ENCODE measurements at places on chromosomes 2 and 18. TPM values are rescaled to one million over a fixed set of nuclear protein-coding genes. Genes with fewer than 3 reads are reported as not detected.

Gene DTNA
- total RNA-seq: 28.2 TPM

Gene SUPT7L
- total RNA-seq: 18.5 TPM

Gene ICA1L
- 4.6 TPM for total RNA-seq

Gene IL36B
- not detected for total RNA-seq

Gene PRKAG3
- 0.26 TPM for total RNA-seq

Gene ATG9A
- total RNA-seq: 47.2 TPM

Gene C2orf78
- not detected for total RNA-seq

Gene CGREF1
- 10.0 TPM for total RNA-seq
